ENCODE measurements at places on chromosomes 3 and 15.

- H3K4me1 ChIP-seq = no peaks in the 10 kb centered on the region
- DNase-seq = no peak
- no peaks in the 10 kb centered on the region for H3K36me3 ChIP-seq
- no peaks in the 10 kb centered on the region for H3K27me3 ChIP-seq
- H3K4me3 ChIP-seq = no peak overlapping the region
- peak overlapping the region; percentile 18 for H3K27ac ChIP-seq
These were observed 42.6 kb upstream of the DUSP7 start for GRCh38 chr3:52099001-52099401.

GRCh38 chr3:179967622-179968021 is 69.1 kb downstream of the PEX5L start:
- no peaks in the 10 kb centered on the region for H3K4me1 ChIP-seq
- H3K4me3 ChIP-seq = no peak overlapping the region
- DNase-seq = no peak

- no peaks in the 10 kb centered on the region for H3K27me3 ChIP-seq
- H3K36me3 ChIP-seq = no peaks in the 10 kb centered on the region
- no peak overlapping the region for H3K27ac ChIP-seq
These were observed 145.0 kb upstream of the ZBTB20 start for GRCh38 chr3:115292131-115292530.

- no peaks in the 10 kb centered on the region for H3K27me3 ChIP-seq
- H3K27ac ChIP-seq = peak overlapping the region; percentile 94
- H3K36me3 ChIP-seq = peaks cover 22% of the 10 kb centered on the region
- peak overlapping the region; percentile 27 for H3K4me3 ChIP-seq
- H3K4me1 ChIP-seq = peaks cover 66% of the 10 kb centered on the region
- DNase-seq = peak; percentile 77
These were observed 14.2 kb upstream of the CLEC3B start for GRCh38 chr3:45011756-45012508.

- DNase-seq = no peak
- no peaks in the 10 kb centered on the region for H3K36me3 ChIP-seq
- H3K4me1 ChIP-seq = no peaks in the 10 kb centered on the region
- H3K27ac ChIP-seq = no peak overlapping the region
- H3K4me3 ChIP-seq = no peak overlapping the region
These were observed 30.6 kb upstream of the CERS3 start for GRCh38 chr15:100559330-100559729.

- H3K36me3 ChIP-seq = no peaks in the 10 kb centered on the region
- no peaks in the 10 kb centered on the region for H3K27me3 ChIP-seq
- no peaks in the 10 kb centered on the region for H3K4me1 ChIP-seq
- DNase-seq = no peak
- H3K27ac ChIP-seq = no peak overlapping the region
These were observed 62.9 kb upstream of the TBC1D23 start for GRCh38 chr3:100197876-100198275.
